ENCODE measurements at places on chromosomes 2 and 18. TPM values are rescaled to one million over a fixed set of nuclear protein-coding genes. Genes with fewer than 3 reads are reported as not detected.

Gene VWC2L
- not detected for total RNA-seq

GRCh38 chr2:138298120-138298814 lies 203.3 kb upstream of the SPOPL start:
- no peak for DNase-seq

- peak; percentile 48 for DNase-seq
Observed at GRCh38 chr2:175251425-175252041, 70.0 kb upstream of the ATP5MC3 start.

- no peak for DNase-seq
Observed at GRCh38 chr2:10438688-10439087, 9.4 kb downstream of the ODC1 start.

- DNase-seq = no peak
Observed at GRCh38 chr2:237482485-237482884, 4.6 kb upstream of the MLPH start.
